Activated CD8-positive, alpha-beta memory T cell treated with anti-CD3 and anti-CD28 coated beads for 1 hour (primary cell): ENCODE measurements at places on chromosomes 1 and 21.

GRCh38 chr1:8154621-8155052 lies 128.5 kb upstream of the ERRFI1 start:
- no peak for DNase-seq

DNA sequence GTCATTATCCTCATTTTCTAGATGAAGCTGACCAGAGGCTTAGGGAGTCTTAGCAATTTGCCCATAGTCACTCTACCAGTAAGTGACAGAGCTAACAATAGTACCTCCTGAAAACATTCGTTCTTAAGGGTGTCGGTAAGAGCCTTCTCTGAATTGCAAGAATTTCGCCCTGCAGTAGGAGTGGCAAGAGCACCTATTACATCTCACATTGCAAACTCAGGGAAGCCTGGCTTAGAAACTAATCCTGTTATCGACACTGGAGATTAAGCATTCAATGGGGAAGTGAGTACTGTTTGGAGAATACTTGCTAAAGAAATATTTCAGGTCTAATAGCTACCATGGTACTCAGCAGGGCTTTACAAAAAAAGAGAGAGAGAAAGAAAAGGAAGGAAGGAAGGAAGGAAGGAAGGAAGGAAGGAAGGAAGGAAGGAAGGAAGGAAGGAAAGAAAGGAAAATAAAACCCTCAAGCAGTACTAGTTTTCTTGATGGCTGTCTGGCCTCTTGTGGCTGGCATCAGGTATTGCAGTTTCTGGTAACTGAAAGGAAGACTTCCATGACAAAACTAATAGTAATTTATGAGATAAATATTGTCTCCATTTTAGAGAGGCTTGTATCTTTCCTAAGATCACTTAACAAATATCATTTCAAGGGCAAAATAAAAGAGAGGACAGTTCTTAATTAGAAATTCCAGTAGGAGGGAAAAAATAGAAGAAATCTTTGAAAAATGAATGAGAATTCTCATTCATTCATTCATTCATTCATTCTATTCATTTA lies 10.4 kb downstream of the C1orf226 start:
- DNase-seq, result no peak

- no peak for DNase-seq
These were observed 112.4 kb upstream of the ZNF648 start for GRCh38 chr1:182173808-182174512.

DNA sequence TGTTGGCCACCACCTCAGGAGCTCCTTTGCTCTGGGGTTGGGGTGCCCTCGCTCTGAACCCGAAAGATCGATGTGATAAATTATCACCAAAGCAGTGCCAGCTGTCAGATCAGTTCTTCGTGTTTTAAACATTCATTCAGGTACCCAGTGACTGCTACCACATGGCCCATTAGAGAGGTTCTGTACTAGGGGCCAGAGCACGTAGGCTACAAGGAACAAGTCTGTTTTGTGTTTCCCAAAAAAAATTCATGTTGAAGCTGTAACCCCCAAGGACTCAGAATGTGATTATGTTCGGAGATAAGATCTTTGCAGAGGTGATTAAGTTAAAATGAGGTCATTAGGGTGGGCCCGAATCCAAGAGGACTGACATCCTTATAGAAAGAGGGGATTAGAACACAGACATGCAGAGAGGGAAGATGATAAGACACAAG lies 526.9 kb downstream of the NPHP4 start:
- DNase-seq, result no peak

DNA sequence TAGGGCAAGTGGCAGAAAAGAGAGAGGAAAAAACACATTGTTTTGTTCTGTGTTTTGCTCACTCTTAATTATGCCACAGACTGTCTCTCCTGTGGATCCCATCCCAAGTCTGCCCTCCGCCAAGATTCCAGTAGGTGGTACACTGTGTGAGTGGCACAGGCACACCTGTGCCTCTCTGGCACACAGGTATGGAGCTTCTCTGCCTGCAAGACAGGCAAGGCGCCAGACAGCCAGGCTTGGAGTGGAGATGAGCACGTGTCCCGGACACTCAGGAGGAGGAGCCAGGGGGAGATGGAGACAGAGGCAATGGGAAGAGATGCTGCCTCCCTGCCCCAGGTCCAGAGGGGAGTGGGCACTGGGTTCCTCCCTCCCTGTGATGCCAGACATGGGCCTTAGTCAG lies 6.5 kb upstream of the GRIK3 start:
- DNase-seq, result no peak

DNA sequence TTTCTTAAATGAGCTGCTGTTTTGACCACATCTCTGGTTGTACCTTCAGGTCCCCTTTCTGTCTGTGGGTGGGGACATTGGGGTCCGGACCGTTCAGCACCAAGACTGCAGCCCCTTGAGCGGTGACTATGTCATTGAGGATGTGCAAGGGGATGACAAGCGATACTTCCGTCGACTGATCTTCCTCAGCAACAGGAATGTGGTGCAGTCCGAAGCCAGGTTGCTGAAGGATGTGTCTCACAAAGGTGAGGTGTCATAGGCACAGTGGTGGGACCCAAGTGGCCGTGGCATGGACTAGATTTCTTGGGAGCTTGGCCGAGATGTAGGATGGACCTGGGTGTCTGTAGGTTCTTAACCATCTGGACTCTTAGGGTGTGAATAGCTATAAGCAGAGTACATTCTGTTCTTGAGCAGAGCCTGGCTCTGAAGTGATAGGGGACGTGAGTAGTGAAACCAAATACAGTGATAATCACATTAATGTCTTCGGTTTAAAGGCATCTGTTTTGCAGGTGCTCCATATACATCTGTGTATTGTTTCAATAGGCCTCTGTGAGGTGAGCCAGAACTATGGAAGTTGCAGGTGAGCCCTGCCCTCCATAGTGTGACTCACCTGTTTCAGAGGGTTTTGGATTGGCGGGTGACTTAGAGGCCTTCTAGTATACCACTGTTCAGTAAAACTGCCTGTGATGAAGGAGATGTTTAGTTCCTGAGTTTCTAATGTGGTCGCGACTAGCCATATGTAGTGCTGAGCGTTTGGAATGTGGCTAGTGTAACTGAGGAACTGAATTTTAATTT lies 6.4 kb downstream of the METTL13 start:
- no peak for DNase-seq

- DNase-seq, result no peak
These were observed 425.9 kb downstream of the SMYD3 start for GRCh38 chr1:246081138-246081702.
